D721Med (cell line): ENCODE measurements at places on chromosomes 4 and X.
A peak's percentile ranks its signal among the peaks of the same experiment; 100 is the strongest.

DNA sequence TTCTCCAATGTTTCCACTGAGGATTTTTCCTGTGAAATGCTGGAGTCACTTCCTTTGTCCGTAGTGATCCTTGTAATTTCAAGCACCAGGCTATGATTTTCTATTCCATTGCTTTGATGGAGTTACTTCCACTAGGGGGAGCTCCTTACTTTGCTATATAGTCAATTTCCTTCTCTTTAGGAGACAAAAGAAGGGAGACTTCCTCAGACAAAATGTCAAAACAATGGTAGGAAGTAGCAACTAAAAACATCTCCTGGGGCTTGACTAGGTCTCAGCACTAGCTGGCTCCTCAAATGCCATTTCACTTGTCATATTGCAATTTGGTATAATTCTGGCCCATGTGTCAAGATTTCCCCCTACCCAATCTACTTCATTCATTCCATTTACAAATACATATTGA is 24.1 kb downstream of the ZCCHC12 start:
- peak; percentile 34 for DNase-seq

GRCh38 chr4:139734201-139734874 is 68.7 kb downstream of the MGST2 start:
- DNase-seq: no peak

GRCh38 chr4:153257991-153258390 is 53.7 kb downstream of the TRIM2 start:
- DNase-seq: no peak

DNA sequence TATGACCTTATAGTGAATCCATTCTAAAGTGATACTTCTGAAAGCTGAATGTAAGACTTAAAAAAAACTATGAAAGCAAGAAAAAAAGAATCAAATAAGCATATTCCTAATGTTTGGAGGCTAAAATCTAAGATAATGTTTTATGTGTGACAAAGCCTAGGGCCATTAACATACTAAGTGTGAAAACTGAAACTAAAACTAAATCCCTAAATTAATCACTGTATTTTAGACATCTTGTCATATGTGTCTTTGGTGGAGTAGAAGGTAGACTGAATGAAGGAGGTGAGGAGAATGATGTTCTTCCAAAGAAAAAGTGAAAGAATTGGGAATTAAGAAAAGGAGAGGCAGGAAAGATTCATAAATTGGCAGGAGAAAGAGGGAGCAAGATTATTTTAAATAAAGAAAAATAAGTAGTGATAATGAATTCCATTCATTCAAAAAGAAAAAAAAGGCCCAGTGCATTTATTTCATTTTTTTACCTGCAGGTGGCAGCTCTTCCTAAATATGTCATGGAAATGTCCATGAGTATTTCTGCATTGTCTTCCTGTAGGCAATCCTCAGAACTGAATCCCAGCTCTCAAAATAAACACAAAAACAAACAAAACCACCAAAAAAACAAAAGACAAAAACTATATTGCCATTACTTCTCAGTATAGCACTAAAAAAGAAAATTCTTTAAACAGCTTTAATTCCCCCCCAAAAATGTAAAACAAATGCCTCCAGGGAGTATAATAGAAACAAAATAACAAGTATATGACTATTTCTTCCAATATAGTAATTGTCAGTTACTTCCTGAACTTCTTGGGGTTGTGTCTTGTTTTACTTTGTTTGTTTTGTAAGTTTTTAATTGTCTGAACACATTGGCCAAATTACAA is 17.0 kb upstream of the AP1AR start:
- no peak for DNase-seq

DNA sequence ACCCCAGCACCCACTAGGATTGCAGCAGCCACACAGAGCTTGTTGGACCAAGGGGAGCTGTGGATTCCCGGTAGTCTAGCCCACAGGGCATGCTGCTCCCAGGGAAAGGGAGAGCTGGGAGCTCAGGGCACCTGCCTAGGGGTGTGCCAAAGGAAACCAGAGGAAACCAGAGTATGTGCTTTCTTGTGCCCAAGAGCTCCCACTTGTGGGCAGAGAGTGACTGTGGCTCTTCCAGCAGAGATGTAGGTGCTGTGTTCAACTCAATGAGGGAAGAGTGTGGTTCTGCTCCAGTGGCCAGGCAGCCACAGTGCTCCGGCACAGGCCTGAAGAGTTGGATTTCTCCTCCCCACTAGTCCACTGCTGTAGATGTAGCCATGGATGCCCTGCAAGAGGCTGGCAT is 1050.0 kb upstream of the INTU start:
- no peak for DNase-seq

DNA sequence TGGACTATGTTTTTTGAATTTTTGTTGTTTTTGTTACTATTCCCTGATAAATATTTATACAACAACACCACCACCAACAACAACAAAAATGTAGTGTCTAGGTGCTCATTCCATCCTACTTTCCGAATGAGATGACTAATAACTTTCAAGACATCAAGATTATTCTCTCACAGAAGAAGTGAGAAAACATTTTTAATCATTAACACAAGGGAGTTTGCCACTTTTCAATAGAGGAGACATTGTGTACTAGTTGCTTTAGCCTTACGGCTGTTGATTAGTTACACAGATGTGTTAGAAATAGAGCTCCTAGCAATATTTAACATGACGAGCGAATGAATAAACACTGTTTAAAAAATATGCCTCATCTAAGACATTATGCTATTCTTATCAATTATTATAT is 898.8 kb downstream of the C4orf33 start:
- no peak for DNase-seq

DNA sequence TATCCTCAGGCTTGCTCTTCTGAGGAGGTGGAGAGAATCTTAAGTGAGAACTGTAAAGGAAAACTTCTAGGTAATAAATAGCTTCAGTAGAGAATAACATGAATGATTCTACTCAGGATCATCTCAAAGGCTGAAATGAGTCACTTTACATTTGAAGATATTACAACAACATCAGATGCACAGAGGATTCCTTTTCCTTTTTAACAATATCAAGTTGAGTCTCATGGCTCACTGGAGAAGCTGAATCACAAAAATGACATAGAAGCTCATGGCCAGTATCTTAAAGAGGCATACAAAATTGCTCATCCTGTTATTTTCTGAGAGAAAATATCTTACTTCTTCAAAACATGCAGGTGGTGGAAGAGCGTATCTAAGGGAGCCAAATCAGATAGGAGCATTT is 72.5 kb upstream of the EMCN start:
- no peak for DNase-seq

DNA sequence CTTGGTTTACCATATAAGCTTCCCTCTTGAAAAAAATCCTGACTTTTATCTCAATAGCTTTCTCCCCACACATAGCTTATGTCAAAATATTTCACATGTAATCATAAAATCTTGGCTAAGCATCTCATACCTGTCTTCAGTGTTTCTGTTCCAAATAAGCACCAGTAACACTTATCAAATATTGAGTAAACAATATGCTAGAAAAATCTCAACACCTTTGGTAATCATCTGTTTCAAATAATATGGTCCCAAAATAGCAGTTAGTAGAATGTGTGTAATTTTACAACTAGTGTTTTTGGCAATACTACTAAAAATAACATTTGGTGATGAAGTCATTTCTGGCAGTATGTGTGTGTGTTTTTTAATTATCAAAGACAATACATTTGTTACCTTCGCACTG is 2138.2 kb downstream of the PCDH7 start:
- no peak for DNase-seq

DNA sequence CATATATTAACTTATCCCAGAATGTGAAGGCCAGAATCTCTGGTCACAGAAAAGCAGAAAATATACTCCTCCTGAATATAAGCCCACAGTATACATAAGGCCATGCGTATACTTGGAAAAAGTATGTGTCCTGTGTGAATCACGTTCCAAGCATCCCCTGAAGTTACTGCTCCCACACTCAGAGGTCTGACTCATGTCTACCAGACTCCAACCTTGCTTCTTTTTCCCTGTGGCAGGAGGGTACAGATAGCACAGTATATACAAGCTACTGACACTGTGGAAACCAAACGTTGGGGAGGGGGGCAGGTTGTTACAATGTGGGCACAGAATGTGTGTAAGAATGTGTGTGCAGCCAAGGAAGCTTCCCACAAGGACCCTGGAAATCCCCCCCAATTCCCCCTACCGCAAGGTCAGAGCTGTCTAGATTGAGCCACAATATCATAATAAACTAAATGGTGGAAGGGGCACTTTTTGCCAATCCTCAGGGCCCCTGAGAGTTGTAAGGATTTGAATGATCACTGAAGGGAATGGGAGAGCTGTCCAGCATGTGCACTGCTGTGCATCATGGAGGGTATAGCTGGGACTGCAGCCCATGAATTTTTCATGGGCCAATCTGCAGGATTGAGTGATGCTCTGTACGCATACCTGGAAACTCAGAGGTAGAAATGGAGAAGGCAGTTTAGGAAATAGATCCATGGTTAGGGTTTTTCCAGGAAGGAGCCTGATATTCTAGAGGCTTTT is 7.4 kb upstream of the RELL1 start:
- no peak for DNase-seq

DNA sequence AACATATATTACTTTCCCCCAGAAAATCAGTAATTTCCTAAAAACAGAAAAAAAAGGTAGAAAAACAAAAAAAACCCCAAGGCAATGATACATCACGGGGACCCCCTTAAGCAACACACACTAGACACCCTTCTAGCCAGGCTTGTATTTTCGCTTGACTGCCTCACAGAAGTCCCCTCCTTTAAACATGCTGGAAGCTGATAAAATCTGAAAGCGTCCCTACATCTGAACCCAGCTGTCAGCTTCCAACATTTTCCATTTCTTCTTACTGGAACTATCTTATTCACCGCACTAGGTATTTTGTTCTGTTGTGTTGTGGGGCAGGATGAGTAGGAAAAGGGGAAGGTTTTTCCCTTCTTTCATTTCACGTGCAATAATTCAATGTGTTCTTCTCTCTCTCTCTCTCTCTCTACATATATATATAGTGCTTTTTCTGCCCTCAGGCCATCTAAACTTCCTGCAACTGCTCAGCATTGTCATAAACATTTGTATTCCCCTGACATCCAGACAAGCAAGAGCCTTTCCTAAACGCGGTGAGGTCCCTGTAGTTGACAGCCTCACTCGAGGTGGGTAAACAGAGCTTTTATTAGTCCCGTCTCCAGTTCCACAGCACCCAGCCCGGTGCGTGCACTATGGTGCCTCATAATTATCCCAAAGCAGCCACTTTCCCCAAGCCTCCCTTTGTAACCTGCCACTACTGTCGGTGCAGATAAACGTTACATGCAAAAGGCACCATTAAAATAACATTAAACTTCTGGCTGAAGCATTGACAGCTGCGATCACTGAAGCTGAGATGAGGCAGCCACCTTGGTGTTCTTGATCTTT is 82.5 kb downstream of the GATB start:
- DNase-seq: no peak

DNA sequence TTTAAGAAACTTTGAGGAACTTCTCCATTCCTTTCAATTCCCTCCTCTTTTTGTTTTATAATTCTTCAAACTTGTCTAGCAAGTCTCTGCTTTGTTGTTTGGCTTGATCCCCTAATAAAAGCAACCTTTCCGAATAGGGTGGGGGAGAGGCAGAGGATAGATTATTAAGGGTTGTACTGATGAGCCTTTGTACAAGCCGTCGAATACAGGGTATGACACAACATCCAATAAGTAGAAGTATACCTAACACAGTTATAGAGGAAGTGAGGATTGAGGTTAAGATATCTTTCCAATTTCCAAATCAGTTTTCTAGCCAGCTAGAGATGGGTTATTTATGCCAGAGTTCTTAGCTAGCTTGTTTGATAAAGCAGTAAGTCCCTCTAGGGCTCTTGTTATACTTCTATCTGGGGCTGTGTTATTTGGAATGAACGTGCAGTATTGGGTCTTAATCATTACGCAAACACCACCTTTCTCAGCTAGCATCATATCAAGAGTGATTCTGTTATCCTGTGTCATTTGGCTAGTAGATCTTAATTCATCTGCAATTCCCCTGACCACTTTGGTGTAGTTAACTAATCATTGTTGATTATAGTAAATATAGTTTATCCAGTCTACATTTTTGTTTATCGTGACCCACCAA is 18.5 kb downstream of the METAP1 start:
- DNase-seq: no peak

- no peak for DNase-seq
Observed at GRCh38 chr4:10694151-10694827, 9.7 kb upstream of the CLNK start.
